ENCODE measurements at places on chromosomes 4 and X. TPM values are rescaled to one million over a fixed set of nuclear protein-coding genes. Genes with fewer than 3 reads are reported as not detected.

MAOA gene
- 105 TPM for total RNA-seq

TSPAN7 gene
- total RNA-seq = 96.3 TPM

TSPAN6 gene
- total RNA-seq = 8.0 TPM

TMSB15A gene
- not detected for total RNA-seq

NXF3 gene
- 1.0 TPM for total RNA-seq

DIAPH2 gene
- 13.0 TPM for total RNA-seq

SSX4B gene
- total RNA-seq = not detected

KLHL13 gene
- 5.4 TPM for total RNA-seq

MAGED4 gene
- 1.8 TPM for total RNA-seq

KIT gene
- 2.3 TPM for total RNA-seq

SHROOM4 gene
- total RNA-seq = 19.0 TPM

RHOH gene
- total RNA-seq = 0.68 TPM

FGF13 gene
- 4.3 TPM for total RNA-seq

PAGE2 gene
- not detected for total RNA-seq

MAGEA2B gene
- not detected for total RNA-seq

C4orf54 gene
- 3.2 TPM for total RNA-seq

SATL1 gene
- total RNA-seq = 0.12 TPM

SETD7 gene
- total RNA-seq = 51.6 TPM

KIF4A gene
- total RNA-seq = 0.29 TPM

SPANXN4 gene
- total RNA-seq = not detected

AKAP4 gene
- total RNA-seq = not detected
